Left lung (tissue), 14 donors: ENCODE measurements at places on chromosomes 6 and 20. TPM values are rescaled to one million over a fixed set of nuclear protein-coding genes. Genes with fewer than 3 reads are reported as not detected.

DNA sequence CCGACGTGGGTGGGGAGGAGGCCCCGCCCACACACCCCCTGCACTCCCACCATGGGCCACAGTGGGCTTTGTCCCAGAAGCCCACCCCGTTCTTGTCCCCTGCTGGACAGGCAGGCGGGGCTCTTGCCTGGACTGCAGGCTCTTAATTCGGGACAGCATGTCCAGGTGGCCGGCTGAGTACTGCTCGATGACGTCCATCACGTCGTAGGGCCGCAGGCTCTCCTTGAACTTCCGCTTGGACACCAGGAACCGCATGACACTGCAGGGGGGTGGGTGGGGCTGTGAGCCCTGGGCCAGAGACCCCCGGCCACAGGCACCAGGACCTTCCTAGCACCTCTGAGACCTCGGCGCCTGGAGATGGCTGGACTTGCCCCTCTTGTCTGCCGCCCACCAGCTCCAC lies 52.2 kb upstream of the CHRNA4 start:
- DNase-seq, result no peak

- no peak for DNase-seq
Measured at GRCh38 chr6:87183687-87184086, 28.3 kb downstream of the ZNF292 start.

Gene KCNK5
- 12.6 TPM for total RNA-seq

DNA sequence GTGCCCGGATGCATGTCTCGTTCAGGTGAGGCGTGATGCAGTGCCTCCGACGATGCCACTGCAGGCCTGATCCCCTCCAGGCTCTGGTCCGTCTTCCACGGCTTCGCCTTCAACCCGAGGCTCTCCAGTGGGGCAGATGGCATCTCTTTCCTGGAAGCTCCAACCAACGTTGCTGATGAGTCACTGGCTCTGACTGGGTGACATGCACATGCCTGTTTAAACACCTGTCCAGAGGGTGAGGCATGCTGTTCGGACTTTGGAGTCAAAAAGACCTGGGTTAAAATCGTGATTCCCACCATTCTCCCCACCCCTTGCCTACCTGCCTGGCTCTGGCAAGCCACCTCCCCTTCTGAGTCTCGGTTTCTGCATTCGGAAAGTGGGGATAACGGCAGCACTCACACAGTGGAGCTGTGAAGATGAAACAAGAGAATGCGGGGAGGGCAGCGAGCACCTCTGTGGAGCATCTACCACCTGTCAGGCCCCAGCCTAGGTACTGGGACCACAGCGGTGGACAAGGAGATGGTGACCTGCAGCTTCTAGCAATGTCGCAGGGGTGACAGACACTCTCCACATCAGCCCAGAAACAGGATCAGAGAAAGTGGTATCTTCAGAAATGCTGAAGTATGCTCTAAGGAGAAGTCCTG lies 8.5 kb upstream of the EDN3 start:
- DNase-seq, result no peak

DNA sequence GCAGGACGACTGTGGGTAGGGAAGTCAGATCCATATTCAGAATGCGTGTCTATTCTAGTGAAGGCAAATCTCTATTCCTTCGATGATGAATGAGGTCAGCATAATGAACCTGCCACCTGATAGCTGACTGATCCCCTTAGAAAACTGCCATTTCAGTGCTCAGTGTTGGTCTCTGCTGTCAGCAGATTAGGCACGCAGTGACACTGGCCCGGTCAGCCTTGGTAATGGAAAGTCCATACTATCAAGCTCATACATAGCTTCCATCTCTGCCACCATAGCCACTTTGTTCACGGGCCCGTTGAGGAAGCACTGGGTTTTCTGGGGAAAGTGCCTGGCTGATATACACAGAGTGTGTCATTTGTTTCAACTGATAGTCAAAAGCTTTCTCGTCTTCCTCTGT lies 54.0 kb downstream of the C6orf52 start:
- DNase-seq, result no peak

Gene SOX12
- total RNA-seq, result 14.0 TPM

DNA sequence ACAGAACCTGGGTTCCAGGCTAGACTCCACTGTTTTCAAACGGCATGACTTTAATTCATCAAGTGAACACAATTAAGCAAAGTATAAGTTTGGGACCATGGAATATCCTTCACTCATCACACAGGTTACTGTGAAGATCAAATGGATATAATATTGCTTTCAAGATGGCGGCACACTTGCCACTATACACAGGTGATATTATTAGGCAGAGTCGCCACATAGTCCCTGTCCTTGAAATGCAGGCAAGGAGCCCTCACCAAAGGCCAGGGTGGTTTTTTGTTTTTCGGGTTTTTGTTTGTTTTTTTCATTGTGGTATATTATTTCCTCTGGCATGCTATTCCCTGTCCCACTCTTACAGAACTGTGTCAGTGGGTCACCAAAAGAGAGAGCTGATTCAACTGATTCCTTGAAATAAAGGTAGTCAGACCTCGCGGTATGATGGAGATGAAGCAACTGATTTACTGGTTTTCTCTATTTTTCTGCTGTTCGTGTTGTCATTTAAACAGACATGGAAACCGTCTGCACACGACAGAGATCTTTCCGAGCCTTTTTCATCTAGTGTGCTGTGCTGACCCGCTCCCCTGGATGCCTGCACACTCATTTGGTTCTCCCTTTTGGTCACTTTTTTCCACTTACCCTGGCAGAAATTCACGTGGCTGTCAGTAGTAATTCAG lies 29.7 kb downstream of the MYB start:
- DNase-seq, result no peak

GRCh38 chr6:91083211-91083610 lies 496.3 kb upstream of the MAP3K7 start:
- no peak for DNase-seq

Gene CENPW
- total RNA-seq, result 8.5 TPM

Gene MUC22
- not detected for total RNA-seq

Gene PPP1R3D
- total RNA-seq, result 13.4 TPM
